Stimulated activated naive CD4-positive, alpha-beta T cell treated with Interleukin-2 at 50 U/mL for 16 hours (primary cell): ENCODE measurements at places on chromosomes 2 and 18.
A peak's percentile ranks its signal among the peaks of the same experiment; 100 is the strongest.

GRCh38 chr2:156332284-156332533 is 312 bp downstream of the NR4A2 start:
- no peak for DNase-seq

DNA sequence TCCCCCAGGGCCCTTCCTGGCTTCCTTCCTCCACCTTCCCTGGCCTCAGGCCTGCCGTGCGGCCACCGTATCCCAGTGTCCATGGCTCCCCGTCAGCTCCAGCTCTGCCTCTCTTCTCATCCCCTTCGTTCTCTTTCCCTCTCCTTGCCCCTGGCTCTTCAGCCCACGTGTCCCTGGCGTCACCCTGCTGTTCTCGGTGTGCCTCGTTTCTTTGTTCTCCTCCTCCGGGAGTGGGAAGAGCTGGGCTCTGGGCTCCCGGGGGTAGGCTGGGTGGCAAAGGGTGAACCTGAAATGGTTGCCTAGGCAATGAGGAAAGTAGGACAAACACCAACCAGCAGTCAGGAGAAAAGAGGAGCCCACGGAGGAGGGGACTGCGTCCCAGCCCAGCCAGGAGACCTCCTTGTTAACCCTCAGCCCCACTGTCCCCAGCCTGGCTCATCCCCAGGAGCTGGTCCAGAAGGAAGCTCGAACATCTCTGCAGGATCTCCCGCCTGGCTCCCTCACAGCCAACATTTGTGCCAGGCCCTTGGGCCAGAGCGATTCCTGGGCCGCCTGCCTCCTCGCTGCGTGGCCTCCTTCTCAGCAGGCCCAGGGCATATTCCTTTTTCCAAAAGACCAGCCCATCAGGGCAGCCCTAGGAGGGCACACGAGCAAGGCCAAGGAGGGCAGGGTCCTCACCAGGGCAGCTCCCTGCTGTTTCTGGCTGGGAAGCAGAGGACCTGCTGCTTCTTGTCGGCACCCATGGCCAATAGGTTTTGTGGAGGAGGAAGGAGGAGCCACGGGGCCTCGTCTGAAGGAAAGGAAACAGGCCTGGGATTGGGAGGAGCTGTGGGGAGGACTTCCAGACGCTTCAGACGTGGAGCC is 30.9 kb upstream of the DNMT3A start:
- DNase-seq = no peak

DNA sequence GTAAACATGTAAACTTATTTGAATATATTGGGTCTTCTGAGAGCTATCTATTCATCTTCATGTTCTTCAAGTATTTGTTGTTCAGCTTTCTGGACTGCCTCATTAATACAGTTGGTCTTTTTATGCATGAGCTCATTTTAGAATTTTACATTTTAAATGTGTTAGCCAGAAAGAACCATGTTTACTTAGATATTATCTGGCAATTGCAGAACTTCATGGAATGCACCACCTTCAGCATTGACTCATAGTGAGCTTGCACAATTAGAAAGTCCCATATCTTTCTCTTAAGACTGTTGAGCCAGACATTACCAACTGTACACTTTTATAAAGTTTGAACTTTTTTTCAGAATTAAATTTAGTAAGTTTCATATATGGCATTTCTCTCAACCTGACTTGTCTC is 536.7 kb downstream of the RIT2 start:
- DNase-seq = no peak

GRCh38 chr2:105754011-105754410 is 9.3 kb downstream of the NCK2 start:
- DNase-seq = peak; percentile 27

GRCh38 chr2:51510303-51510702 is 478.4 kb upstream of the NRXN1 start:
- DNase-seq = no peak

DNA sequence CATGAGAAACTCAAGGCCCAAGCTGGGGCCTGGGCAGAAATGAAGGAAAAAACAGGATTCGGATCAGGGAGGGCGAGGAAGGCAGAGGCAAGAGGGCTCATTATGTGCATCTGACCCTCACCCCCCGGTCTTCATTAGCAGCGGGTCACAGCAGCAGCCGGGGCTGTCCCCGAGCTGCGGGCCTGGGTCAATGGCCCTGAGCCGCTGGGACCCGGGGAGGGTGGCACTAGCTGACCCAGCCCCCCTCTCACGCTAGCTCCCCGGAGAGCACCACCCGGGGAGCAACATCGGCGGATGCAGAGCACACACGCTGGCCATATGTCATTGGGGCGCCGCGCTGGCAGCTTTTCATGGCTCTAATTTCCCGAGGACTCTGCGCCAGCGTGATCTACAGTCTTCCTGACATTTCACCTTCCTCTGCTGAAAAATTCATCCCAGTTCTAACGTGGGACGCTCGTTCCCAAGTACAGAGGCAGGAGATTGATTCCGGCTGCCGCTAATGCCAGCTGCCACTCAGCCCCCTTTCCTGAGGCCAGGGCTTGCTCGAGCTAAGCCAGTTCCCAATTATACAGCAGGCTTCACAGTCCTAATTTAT is 63.7 kb downstream of the EIPR1 start:
- DNase-seq = no peak

DNA sequence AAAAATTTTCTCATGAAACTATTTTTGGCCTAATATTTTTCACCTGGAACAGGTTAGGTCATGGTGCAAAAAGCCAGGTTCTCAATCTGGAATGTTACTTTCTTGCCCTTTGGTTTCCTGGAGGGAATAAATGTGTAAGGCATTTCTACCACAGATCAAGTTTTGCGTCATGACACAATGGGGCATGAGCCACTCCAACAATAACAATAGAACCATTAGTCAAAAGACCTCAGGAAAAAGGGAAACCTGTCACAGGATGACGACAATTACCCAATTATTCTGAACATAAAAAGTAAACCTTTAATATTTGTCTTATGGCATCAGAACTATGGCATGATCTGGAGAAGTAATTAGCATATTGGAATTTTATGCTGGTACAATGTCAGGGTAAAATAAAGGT is 88.2 kb upstream of the HNRNPA3 start:
- DNase-seq = no peak
